ENCODE measurements at places on chromosomes 2 and 18.

DNA sequence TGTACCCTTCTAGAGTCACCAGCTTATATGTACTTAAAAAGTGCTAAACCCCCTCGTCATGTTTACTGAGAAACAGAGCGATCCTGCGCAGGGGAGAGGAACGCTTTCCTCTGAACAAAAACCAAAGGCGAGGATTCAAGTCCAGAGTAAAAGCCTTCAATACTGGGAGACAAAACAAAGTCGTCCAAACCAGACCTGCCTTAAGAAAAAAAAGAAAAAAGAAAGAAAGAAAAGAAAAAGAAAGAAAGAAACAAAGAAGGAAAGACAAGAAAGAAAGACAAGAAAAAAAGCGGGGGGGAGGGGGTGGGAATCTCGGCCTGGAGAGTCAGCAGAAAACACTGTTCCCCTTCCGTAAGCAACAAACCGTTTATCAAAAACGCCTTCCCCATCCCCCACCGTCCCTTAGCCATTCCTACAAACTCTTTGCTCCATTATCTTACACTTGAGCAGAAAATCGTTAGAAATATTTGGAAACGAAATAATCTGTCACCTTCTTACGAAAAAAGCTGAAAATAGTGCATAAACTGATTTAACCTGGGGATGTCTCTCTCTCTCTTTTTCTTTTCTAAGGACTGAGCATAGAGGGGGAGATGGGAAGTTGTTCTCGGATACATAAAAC, 3.3 kb downstream of the PTGR3 start:
- peaks cover 2% of the 10 kb centered on the region for H3K36me3 ChIP-seq
- H3K27ac ChIP-seq, result no peak overlapping the region
- no peak overlapping the region for H3K4me3 ChIP-seq
- no peak for DNase-seq
- H3K27me3 ChIP-seq, result no peaks in the 10 kb centered on the region

DNA sequence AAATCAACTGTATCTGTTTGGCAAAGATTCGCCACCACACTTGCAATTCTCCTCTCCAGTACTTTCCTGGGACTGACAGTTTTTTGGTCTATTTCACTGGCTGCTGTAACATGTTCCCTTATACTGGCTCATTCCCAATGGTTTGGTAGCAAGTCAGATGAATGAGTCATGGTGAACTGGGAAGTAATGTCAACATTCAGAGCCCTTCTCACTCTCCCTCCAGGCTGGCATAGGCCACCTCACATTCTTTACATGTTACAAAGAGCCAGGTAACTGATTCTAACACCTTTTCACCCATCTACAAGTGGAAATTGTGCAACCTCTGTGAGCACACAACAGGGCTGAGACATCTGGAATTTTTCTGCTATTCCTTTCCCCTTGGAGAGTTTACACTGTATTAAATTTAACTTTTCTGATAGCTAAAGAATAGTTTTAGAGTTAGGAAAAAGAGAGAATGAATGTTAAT, 111.3 kb upstream of the TLK1 start:
- H3K4me1 ChIP-seq, result peaks cover 3% of the 10 kb centered on the region
- H3K27me3 ChIP-seq, result no peaks in the 10 kb centered on the region
- H3K27ac ChIP-seq, result peak overlapping the region; percentile 8
- no peak for DNase-seq

GRCh38 chr18:36761186-36761698, 67.6 kb downstream of the TPGS2 start:
- H3K4me1 ChIP-seq, result no peaks in the 10 kb centered on the region
- no peak overlapping the region for H3K27ac ChIP-seq
- no peaks in the 10 kb centered on the region for H3K36me3 ChIP-seq
- H3K4me3 ChIP-seq, result no peak overlapping the region
- H3K27me3 ChIP-seq, result peaks cover 5% of the 10 kb centered on the region

- H3K4me3 ChIP-seq, result no peak overlapping the region
- H3K27me3 ChIP-seq, result peaks cover 13% of the 10 kb centered on the region
- H3K27ac ChIP-seq, result no peak overlapping the region
- no peak for DNase-seq
- peaks cover 2% of the 10 kb centered on the region for H3K36me3 ChIP-seq
Observed at GRCh38 chr2:235195921-235196320, 244.1 kb downstream of the SH3BP4 start.

GRCh38 chr2:21057097-21057496, 13.2 kb upstream of the APOB start:
- H3K27me3 ChIP-seq, result peaks cover 5% of the 10 kb centered on the region
- H3K4me3 ChIP-seq, result no peak overlapping the region
- no peaks in the 10 kb centered on the region for H3K36me3 ChIP-seq
- no peaks in the 10 kb centered on the region for H3K4me1 ChIP-seq

DNA sequence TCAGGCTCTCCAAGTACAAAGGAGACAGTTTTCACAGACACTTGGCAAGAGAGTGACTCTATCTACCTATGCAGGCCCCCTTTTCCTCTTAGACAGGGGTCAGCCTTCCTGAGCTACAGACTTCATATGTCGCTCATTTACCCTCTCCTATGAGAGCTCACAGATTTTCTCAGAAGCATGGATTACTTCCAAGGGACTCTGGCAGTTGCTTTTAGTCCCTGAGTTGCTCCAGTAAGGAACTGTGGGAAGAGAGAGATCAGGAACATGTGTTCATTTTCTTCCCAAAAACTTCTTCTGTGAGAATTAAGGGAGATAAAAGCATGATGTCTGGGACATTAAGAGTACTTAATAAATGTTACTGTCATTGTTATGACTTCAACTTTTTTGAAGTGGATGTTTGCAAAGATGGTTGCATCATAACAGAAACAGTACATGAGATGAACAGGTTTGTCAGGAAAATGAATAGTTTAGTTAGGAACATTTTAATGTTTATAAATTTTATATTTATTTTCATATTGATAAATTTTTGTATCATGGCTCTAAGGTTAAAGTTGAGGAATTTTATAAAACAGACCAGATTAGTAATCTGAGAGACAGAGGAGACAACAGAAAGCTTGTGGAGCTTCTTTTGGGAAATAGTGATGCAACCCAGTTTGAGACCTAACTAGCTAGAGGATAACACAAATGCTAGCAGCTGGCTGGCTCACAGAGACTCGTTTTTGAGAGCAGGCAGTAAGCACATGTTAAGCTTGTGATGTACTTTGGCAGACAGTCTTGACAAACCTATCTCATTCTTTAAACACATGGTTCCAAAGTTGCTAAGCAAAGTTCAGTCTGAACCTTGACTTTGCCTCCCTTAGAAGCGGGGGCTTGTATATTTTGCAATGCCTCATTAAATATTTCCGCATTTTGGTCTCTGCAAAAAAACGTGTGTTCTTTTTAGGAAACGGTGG, 21.7 kb upstream of the UGP2 start:
- H3K27ac ChIP-seq, result no peak overlapping the region
- H3K27me3 ChIP-seq, result peaks cover 7% of the 10 kb centered on the region
- H3K4me1 ChIP-seq, result no peaks in the 10 kb centered on the region
- no peak for DNase-seq
- H3K4me3 ChIP-seq, result no peak overlapping the region

GRCh38 chr2:37507703-37508102, 163.3 kb downstream of the QPCT start:
- H3K4me3 ChIP-seq, result no peak overlapping the region
- no peak for DNase-seq
- no peak overlapping the region for H3K27ac ChIP-seq

DNA sequence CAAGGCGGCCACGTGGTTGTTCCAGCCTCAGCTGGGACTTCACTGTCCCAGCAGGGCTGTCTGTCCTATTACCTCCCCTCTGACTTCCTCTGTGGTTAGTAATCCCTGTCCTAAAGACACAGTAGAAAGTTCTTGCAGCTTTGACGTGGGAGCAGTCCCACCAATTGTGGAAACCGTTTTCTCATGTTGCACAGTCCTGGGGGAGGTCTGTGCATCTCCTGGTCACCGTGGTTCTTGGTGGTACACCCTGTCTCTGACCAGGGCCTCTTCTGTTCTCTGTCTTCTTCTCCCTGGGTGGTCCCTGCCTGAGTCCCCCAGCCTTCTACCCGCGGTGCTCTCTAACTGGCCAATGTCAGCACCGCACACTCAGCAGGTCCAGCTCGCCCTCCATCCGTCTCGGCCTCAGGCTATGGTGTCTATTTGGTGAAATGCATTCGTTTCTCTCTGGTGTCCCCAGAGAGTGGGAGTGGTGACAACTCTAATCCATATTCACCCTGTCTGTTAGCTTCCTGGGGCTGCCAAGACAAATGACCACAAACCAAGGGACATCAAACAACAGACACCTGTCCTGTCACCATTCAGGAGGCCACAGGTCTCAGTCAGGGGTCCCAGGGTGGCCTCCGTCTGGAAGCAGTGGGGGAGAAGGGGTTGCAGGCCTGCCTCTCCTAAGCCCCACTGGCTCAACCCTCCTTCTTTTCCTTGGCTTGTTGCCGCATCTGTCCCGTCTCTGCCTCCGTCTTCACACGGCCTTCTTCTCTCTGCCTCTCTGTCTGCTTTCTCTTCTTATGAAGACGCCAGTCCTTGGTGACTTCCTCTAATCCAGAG, 99.8 kb downstream of the SH3BP4 start:
- no peaks in the 10 kb centered on the region for H3K36me3 ChIP-seq
- no peak overlapping the region for H3K4me3 ChIP-seq
- no peaks in the 10 kb centered on the region for H3K27me3 ChIP-seq
- no peak for DNase-seq
- H3K27ac ChIP-seq, result no peak overlapping the region

GRCh38 chr2:191533693-191534180, 144.2 kb upstream of the NABP1 start:
- H3K27ac ChIP-seq, result no peak overlapping the region
- no peak for DNase-seq
- no peak overlapping the region for H3K4me3 ChIP-seq

- H3K4me3 ChIP-seq, result no peak overlapping the region
- H3K4me1 ChIP-seq, result no peaks in the 10 kb centered on the region
- no peak overlapping the region for H3K27ac ChIP-seq
- H3K27me3 ChIP-seq, result peaks cover 2% of the 10 kb centered on the region
- DNase-seq, result no peak
- no peaks in the 10 kb centered on the region for H3K36me3 ChIP-seq
Observed at GRCh38 chr2:48693645-48694044, 61.9 kb downstream of the LHCGR start.

- no peaks in the 10 kb centered on the region for H3K27me3 ChIP-seq
- peaks cover 34% of the 10 kb centered on the region for H3K36me3 ChIP-seq
- H3K4me3 ChIP-seq, result no peak overlapping the region
- H3K4me1 ChIP-seq, result peaks cover 13% of the 10 kb centered on the region
- H3K27ac ChIP-seq, result peak overlapping the region; percentile 7
- DNase-seq, result no peak
Observed at GRCh38 chr2:28134857-28135256, 244.3 kb downstream of the BABAM2 start.
